ENCODE measurements at places on chromosomes 11 and 22. TPM values are rescaled to one million over a fixed set of nuclear protein-coding genes. Genes with fewer than 3 reads are reported as not detected.

GRCh38 chr11:124108156-124108555 is 7.1 kb upstream of the VWA5A start:
- peak; percentile 53 for DNase-seq

GRCh38 chr22:25969286-25969685 is 200.0 kb upstream of the SEZ6L start:
- no peak for DNase-seq

The SERPING1 gene
- 1.3 TPM for total RNA-seq

- DNase-seq: no peak
Observed at GRCh38 chr11:90284171-90284570, 61.3 kb upstream of the CHORDC1 start.

- no peak for DNase-seq
Observed at GRCh38 chr11:37710031-37710430, 1112.0 kb upstream of the RAG2 start.

GRCh38 chr11:64659417-64660144 is 63.4 kb downstream of the NRXN2 start:
- DNase-seq: peak; percentile 93

DNA sequence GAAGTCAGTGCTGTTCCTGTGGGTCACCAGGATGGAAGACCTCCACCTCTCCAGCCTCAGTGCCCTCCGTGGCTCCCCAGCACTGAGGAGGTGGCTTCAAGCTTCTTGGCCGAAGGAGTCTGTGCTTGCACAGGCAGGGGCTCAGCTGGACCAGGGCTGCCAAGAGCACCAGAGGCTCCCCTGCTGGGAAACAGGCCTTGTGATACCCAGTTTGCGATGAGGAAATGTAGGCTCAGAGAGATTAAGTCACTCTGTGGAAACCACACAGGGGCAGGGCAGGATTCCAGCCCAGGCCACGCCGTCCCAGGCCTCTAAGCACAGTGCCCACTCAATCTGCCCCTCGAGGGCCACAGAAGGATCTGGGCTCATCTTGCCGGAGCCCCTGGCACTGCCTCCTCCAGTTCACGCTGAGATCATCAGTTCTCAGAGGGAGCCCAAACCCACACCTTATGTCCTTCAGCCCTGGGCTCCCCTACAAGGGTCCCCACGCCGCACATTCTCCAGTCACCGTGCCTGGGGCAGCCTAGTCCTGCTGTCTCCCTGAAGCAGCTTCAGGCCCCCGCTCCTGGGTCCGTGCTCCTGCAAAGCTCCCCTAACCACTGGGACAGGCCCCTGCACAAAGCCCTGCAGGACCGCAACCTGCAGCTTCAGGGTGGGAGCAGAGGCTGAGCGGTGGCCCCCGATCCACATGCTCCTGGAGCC is 21.6 kb downstream of the ANO1 start:
- DNase-seq: no peak

DNA sequence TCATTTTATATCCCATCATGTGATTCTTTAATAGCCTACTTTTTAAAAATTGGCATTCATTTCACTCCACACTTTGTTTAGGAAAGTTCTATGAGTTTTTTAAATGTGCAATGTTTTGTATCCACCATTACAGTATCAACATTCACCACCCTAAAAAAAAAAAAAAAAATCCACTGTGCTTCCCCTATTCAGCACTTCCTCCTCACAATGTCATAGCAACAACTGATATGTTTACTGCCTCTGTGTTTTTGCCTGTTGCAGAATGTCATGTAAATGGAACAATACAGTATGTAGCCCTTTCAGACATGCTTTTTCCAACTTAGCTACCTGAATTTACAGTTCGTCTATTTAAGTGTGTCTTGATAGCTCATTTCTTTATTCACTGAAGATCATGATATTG is 754.2 kb downstream of the FAM181B start:
- no peak for DNase-seq

DNA sequence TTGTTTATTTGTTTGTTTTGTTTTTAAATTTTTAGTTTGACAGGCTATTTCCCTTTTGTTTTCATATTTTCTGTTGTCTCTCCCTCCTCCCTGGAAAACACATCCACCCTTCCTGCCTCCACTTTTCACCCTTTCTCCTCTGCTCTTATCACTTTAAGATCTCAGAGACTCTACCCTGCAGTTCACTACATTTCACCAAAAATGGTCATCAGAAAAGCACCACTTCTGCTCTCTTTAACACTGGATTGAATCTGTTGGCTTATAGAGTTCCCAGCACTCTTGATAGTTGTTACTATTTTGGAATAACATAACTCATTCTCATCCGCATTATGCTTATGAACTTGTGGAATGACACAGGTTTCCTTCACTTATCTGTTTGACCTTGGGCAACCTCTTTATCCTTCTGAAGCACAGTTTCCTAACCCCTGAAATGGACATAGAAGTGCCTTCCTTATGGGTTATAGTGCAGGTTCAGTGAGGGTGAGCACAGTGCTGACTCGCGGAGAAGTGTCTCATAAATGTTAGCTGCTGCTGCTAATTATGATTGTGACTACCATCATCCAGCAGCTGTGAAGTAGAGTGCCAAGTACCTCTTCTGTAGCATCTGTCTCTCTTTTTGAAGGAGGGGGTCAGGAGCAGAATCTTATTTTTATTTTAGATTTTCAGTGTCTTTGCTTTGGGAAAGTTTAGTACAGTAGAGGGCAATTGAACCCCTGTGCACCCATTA is 15.0 kb downstream of the TEAD1 start:
- no peak for DNase-seq

GRCh38 chr11:121226415-121227263 is 65.9 kb upstream of the SC5D start:
- DNase-seq: no peak

The OR2AG2 gene
- under 0.01 TPM for total RNA-seq

The SMTNL1 gene
- not detected for total RNA-seq

DNA sequence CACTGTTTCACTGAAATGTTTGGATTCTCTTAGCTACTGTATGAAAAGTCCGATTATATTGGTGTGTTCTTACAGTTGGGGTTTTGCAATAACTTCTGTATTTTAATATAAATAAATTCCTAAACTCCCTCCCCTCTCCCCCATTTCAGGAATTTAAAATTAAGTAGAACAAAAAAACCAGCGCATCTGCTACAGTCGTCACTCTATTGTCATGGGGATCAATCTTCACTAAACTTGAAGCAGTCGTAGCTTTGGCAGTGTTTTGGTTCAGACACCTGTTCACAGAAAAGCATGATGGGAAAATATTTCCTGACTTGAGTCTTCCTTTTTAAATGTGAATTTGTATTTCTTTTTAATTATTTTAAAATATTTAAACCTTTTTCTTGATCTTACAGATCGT is 9.4 kb downstream of the PIWIL3 start:
- DNase-seq: no peak

The TMPRSS5 gene
- 0.13 TPM for total RNA-seq

DNA sequence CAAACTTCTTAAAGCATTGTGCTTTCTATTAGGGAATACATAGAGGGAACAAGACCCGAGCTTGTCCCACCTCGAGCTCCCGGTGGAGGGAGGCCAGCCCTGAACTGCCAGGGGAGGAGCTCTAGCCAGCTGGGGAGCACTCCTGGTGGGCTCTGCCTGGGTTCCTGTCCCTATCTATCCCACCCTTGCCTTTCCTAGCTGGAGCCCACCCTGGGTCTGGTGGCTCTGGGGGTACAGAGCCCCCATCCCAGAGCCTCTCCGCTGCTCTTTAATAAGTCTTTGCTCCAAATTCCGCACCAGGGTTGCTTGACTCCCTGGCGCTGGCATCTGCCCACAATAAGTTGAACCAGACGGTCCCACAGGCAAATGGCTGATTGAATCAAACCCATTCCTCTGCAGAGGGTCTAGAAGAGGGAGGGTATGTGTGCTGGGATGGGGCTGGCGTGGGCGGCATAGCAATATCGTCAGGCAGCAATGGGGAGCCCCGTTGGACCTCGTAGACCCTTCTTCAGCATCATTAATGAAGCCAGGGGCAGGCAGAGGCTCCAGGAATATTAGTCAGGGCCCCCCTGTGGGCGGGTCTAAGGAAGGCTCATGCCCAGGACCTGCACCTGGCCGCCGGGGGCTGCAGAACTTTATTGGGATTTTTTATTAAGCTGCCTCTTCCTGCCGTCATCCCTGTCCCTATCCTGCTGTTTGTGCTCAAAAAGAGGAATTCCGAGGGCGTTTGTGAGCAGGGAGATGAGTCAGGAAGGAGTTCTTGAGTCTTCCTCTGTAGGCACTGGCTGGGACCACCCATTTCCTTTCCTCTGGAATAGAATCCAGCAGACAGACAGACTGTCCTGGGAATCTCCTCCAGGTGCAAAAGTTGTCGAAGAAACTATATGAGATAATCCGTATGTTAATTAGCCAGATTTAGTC is 38.5 kb upstream of the RIC3 start:
- DNase-seq: no peak

The ZNF202 gene
- 8.6 TPM for total RNA-seq

- no peak for DNase-seq
Observed at GRCh38 chr22:49999063-49999945, 13.3 kb downstream of the IL17REL start.

DNA sequence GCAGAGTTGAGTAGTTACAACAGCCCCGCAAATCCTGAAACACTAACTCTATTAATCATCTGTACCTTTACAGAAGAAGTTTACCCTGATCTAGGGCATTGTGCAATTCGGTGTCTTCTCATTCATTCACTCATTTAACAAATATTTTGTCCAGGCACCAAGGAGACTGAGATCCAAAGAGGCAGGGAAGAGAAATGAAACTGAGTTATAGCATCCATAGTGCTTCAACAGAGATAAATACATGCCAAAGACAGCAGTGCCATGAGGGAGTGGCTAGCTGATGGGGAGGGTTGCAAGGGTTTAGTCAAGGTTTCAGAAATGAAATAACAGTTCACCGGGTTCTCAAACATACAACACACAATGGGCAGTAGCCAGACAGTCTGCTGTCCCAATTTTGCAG is 40.2 kb upstream of the MTNR1B start:
- DNase-seq: peak; percentile 46

DNA sequence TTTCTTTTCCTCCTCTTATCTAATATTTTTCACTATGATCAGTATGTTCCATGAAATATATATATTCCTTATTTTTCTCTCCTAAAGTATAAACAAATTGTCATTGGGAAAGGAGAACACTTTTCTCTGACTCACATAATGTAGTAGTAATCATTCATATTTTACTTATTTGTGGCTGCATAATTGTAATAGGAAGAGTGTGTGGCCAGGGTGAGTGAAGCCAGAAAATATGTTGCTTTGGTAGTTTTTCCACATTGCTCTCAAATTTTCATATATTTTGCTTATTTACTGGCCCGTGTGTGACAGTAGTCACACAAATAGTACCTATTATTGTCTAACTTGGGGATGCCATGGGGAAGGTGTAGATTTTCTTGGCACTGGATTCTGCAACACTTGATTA is 172.1 kb downstream of the DYNC2H1 start:
- peak; percentile 34 for DNase-seq

DNA sequence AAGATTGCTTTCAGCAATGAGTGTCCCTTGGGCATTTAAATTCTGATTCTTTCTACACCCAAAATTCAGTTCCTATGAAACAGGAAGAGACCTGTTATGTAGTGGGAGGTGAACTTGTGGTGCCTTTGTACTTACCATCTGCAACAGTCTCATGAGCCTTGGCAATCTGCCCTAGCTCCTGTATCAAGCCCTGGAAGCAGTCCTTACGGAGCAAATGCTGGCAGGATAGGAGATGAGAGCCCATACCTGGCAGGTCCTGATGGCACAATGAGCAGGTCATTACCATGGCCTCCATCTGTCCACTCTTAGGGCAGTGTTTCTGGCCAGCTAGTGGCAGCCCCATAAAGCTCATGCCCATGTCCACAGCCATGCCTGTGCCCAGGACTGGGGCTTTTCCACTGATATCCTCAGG is 10.8 kb downstream of the TRIM66 start:
- DNase-seq: peak; percentile 81

DNA sequence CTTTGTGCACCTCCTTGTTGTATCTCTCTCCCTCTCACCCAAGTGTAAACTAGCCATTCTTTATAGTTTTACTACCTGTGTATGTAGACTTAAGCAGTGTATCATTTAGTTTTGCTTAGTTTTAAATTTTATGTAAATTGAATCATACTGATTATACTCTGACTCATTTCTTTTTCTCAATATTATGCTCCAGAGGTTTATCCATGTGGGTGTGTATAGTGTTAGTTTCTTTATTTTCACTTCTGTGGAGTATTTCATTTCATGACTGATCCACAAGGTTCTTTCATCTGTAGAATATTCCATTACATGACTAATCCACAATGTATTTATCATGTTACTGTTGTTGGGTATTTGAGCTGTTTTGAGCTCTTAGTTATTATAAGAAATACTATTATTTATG is 62.0 kb downstream of the CCDC34 start:
- peak; percentile 84 for DNase-seq

DNA sequence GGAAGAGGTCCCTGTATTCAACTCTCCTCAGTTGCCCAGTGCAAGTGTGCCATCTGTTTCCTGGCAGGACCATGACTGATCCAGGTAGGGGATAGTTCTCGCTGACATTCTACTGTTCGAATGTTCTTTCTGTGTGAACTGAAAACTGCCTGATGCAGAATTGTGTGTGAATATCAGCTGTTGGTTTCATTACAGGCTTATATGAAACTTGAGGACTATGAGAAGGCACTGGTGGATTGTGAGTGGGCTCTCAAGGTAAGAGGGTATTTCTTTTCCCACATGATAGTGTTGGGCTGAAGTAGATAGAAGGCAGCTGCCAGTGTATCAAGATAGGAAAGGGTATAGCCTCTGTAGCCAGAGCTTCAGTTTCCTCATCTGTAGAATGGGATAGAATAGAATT is 15.3 kb downstream of the TTC12 start:
- DNase-seq: no peak

DNA sequence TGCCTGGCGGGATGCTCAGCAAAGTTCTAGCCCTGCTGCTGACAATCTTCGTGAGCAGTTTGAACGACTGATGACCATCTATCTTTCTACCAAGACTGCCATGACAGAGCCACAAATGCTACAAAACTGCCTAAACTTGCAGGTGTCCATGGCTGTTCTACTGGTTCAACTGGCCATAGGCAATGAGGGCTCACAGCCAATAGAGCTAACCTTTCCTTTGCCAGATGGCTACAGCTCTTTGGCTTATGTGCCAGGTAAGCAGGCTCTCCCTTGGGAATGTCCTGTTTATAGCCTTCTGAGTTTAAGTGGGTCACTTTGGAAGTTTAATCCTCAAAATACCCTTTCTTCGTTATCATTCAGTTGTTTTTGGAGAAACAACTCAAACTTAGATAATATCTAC is 20.1 kb downstream of the UBE4A start:
- DNase-seq: no peak

Measured in bronchial epithelial cell (primary cell).